ENCODE measurements at places on chromosomes 16 and 17. TPM values are rescaled to one million over a fixed set of nuclear protein-coding genes. Genes with fewer than 3 reads are reported as not detected.

- DNase-seq = peak; percentile 52
Measured at GRCh38 chr16:67029254-67030096, 526 bp downstream of the CBFB start.

DNA sequence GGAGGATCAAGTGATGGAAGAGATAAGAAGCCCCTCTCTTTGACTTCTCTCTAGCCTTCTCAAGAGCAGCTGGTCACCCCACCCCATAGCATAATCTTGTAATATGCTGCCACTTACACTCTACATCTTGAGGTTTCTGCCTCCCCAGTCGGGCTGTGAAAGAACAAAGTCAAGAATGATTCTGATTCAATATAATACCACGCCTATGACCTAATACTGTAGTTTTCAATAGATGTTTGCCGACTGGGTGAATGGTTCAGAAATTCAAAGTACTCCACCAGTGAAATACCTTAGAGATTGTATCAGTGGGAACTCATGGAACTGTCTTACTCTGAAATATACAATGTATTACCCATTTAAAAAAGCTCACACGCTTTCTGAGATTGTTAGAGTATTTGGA lies 93.0 kb upstream of the ZFHX3 start:
- DNase-seq = no peak

- DNase-seq = peak; percentile 5
Measured at GRCh38 chr17:81683208-81683583, 401 bp downstream of the ARL16 start.

CCL23 gene
- not detected for polyA plus RNA-seq

GRCh38 chr17:62870552-62870971 lies 62.4 kb upstream of the MARCHF10 start:
- DNase-seq = no peak

SLC43A2 gene
- 9.0 TPM for polyA plus RNA-seq

DNA sequence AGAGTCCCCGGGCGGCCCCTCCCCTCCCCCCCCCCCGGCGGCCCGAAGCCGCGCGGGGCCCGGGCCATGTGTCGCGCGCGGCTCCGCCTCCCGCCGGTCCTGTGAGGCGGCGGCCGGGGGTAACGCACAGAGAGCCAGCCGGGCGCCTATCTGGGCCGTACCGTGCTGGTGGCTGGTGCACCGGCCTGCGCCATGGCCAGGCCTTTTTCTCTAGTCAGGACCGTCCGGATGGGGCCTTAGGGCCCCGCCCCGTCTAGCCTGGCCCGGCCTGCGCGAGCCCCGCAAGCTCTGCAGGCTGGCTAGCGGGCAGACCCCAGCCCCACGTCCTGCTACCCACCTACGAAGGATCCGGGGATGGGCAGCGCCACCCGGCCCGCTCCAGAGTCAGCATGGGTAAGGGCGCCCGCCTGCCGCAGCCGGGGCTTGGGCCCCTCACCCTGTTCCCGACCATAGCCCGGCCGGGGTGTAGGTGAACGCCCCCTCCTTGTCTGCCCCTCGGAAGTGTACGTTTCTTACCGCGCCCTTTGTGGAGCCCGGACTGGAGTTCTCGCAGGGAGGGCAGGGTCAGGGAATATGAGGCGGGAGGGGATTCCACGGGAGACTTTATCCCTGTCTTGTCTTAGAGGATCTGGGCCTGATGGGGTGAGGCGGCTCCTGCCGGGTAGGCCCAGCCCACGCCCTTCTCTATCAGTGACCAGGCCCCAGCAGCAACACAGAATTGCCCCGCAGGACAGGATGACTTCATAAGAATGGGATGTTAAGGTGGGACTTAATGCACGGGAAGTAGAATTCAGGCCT lies at the start of gene CENPT:
CENPT (minus strand) TSS at position 630 of the 798 bp plus-strand sequence. CDS start 13,834 bp downstream, outside the sequence.
- DNase-seq = peak; percentile 64

GRCh38 chr17:64148017-64148631 lies 18.2 kb upstream of the ERN1 start:
- no peak for DNase-seq

DNAH2 gene
- 0.02 TPM for polyA plus RNA-seq

DNA sequence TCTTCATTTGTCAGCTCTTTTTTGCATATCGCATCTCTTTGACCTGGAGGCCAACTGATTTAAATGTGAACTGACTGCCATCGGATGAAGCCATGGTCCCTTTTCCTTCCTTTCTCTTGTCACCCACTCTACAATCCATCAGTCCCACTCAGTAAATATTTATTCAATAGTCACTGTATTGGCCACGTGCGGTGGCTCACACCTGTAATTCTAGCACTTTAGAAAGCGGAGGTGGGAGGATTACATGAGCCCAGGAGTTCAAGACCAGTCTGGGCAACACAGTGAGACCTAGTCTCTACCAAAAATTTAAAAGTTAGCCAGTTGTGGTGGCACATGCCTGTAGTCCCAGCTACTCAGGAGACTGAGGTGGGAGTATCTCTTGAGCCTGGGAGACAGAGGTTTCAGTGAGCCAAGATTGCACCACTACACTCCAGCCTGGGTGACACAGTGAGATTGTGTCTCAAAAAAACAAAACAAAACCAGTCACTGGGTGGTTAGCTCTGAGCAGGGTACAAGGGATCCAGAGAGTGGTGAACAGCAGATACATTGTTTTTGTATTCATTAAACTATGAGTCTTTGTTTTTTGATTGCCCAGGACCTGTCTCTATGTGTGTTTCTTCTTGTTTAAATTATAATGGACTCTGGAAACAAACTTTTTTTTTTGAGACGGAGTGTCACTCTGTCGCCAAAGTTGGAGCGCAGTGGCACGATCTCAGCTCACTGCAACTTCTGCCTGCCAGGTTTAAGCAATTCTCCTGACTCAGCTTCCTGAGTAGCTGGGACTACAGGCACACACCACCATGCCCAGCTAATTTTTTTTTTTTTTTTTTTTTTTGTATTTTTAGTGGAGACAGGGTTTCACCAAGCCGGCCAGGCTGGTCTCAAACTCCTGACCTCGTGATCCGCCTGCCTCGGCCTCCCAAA lies 6.9 kb downstream of the PHAF1 start:
- no peak for DNase-seq

GRCh38 chr17:82301916-82302567 lies 15.4 kb downstream of the CD7 start:
- no peak for DNase-seq

DNA sequence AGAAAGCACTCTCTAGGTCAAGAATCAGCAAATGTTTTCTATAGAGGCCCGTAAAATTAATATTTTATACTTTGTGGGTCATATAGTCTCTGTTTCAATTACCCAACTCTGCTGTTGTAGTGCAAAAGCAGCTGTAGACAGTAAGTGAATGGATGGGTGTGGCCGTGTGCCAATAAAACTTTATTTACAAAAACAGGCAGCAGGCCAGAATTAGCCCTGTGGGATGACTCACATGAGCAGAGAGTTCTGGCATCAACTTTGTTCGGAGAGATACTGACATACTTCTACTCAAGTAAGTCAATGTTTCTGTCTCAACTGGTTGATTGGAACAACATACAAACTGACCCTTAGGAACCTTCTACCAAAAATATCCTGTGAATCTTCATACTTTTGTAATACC lies 616.2 kb downstream of the MAF start:
- DNase-seq = no peak

- DNase-seq = no peak
Measured at GRCh38 chr16:10039220-10040096, 142.8 kb downstream of the GRIN2A start.

GRCh38 chr17:41527063-41528023 lies 765 bp downstream of the KRT19 start:
- no peak for DNase-seq

ITGAL gene
- not detected for polyA plus RNA-seq
